ENCODE measurements at places on chromosomes 11 and 22.
A peak's percentile ranks its signal among the peaks of the same experiment; 100 is the strongest.

DNA sequence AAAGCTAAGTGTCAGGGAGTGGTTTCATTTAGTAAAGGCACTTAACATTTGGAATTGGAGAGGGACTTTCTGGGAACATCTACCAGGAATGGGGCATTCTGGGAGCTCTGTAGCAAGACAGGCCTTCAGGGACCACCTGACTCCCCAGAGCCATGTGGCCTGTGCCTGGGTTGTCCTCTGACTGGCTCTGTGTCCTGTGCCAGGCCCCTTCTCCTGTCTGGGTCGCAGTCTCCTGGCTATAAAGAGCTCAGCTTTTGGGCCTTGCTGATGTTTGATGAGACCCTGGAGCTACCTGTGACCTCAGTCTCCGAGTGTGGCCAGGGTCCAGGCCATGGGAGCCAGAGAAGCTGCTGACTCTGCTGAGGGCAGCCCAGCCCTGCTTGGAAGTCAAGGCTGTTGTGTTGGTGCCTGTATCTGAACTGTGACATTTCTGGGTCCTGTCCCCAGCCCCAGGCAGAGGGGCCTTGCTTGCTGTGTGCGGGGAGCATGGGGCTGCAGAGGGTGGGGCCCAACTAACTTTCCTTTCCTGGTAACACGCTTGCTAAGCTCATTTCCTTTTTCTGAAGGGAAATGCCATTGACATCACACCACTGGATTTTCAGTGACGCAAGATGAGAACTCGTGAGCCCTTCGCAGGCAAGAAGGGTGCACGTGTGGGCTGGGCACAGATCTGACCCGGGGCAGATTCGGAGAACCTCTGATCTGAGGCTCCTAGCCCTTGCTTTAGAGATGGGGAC, 41.3 kb downstream of the LRRC32 start:
- no peak for ATAC-seq

- no peak for ATAC-seq
Measured at GRCh38 chr11:12765428-12765827, 91.2 kb downstream of the TEAD1 start.

- ATAC-seq: no peak
Measured at GRCh38 chr22:37128555-37129281, 19.2 kb upstream of the TMPRSS6 start.

GRCh38 chr11:113457784-113458183, 17.4 kb downstream of the DRD2 start:
- no peak for ATAC-seq

DNA sequence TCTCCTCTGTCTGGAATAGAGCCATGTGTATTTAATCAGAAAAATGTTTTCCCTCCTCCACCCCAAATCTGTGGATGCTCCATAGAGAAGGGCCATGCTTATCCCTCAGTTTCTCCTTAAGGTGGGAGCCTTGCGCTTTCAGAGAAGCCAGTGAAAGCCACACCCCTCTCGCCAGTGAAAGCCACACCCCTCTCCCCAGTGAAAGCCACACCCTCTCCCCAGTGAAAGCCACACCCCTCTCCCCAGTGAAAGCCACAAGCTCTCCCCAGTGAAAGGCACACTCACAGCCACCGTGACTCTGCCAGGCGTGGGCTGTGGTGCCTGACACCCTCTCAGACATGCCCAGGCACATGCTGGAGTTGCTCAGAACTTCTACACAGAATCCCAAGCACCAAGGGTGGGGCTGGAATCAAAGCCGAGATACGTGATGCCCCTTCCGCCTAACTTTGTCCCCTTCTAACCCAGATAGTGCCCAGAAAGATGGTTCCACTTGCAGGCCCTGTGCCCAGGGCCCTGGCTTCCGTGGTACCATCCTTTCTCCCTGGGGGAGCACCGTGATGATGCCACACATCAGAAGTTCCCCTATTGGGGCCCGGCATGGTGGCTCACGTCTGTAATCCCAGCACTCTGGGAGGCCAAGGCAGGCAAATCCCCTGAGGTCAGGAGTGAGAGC, 16.5 kb upstream of the PRR5 start:
- peak; percentile 49 for ATAC-seq

DNA sequence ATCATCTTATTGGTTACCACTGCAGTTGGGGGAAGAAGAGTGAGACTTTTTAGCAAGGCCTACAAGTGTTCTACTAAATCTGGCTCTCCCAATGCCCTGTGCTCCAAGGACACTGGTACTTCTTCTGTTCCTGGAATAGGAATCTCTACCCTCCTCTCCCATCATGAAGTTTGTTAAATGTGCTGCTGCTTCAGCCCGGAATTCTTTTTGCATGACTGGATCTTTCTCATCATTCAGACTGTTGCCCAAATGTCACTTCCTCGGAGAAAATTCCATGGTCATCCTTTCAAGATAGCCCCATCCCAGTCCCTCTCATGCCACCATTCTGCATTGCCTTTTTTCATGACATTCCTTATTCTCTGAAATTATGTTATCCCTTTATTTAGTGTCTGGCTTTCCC, 400.8 kb downstream of the SOX6 start:
- ATAC-seq: no peak

GRCh38 chr11:124724979-124725718, 14.6 kb upstream of the NRGN start:
- no peak for ATAC-seq

- ATAC-seq: no peak
Measured at GRCh38 chr11:41720761-41721160, 261.3 kb upstream of the LRRC4C start.

GRCh38 chr22:43448048-43448447, 36.2 kb downstream of the MPPED1 start:
- ATAC-seq: no peak

GRCh38 chr22:37402184-37402506, 25.1 kb downstream of the ELFN2 start:
- ATAC-seq: no peak

- ATAC-seq: peak; percentile 89
Measured at GRCh38 chr11:127003260-127003981, 2.9 kb upstream of the KIRREL3 start.

DNA sequence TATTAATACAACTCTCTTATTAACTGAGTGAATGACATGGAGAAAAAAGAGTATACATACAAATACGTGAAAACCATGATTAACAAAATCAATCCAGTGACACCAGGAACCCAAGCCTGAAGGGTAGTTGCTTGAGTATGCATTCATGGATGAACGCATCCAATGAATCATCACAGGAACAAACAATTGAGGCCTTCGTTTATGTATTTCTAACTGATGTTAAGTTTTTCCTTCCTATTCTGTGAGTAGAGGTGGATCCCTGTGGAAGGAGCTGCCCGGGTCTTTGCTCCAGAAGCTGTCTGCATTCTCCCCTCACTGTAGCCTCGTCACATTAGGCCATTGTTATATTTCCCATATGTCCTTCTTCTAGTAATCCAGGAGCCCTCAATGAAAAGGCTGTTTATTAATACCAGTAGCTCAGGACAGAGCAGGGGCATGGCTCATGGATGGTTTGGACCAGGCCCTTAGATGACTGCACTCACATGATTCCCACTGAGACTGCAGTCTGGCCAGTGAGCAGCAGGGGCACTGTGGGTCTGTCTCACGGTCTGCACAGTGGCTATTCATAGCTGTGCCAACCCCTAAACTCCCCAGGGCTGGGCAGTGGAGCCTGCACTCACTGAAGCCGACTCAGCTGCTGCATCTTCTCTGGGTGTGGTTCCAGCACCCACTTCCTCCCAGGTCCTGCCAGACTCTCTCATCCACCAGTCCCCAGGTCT, 128.1 kb upstream of the TOP3B start:
- peak; percentile 100 for ATAC-seq

DNA sequence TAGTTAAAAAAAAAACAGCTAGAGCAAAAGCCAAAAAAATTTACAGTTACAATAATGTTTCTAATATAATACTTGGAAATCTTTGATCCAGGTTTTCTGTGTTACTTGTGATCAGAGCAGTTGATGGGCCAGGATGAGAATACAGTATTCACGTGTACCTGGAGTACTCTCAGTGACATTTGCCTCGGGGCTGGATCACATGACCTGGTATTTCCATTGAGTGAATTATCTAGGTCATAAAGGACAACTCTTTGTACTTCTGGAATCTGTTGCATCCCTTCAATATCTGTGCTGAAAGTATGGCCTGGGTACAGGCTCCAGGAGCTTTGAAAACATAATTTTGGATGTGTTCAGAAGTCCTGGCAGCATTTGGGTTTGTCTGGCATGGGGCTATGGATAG, 93.5 kb downstream of the GRAMD1B start:
- ATAC-seq: no peak

DNA sequence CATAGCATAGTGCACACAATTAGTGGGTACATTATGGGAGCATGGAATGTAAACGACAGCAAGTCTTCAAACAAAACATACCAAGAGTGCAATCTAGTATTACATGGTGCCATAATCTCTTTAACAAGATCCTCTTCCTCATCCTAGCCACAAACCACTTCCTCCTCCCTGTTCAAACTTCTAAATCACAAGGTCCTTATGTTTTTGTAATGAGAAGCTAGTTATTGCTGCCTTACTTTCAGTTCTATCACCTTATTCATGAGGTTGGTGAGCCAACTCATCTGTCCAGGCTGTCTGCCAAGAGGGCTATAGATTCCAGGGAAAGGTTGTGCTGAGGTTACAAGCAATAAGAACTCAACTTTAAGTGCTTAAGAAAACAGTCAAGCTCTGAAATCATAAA, 195.4 kb upstream of the ARHGAP20 start:
- ATAC-seq: peak; percentile 80

- peak; percentile 31 for ATAC-seq
Measured at GRCh38 chr11:27216270-27217149, 146.5 kb downstream of the CCDC34 start.

DNA sequence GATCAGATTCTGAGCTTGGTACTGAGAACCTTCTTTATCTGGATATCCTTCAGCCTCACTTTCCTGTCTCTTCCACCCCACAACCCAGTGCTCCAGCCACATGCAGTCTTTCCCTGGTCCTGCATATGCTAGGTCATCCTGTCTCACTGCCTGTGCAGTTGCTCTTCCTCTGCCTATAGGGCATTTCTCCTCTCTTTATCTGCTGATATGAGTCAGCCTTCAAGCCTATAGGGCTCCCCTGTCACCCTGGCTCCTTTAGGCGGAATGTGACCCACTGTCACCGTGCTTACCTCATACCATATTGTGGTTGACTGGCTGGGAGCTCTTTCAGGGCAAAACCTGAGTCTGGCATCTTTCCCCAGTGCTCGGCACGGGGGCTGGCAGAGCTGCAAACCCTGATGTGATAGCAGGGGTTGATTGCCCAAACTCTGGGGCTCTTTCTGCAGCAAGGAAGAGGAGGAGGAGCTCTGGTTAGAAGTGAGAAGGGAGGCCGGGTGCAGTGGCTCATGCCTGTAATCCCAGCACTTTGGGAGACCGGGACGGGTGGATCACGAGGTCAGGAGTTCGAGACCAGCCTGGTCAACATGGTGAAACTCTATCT, 26.3 kb downstream of the MEI1 start:
- no peak for ATAC-seq

GRCh38 chr11:64535811-64536210, 55.2 kb upstream of the SLC22A12 start:
- no peak for ATAC-seq

- peak; percentile 71 for ATAC-seq
Measured at GRCh38 chr22:39183991-39184585, 31.6 kb upstream of the CBX7 start.

- peak; percentile 77 for ATAC-seq
Measured at GRCh38 chr11:110069158-110069737, 23.9 kb upstream of the ZC3H12C start.

DNA sequence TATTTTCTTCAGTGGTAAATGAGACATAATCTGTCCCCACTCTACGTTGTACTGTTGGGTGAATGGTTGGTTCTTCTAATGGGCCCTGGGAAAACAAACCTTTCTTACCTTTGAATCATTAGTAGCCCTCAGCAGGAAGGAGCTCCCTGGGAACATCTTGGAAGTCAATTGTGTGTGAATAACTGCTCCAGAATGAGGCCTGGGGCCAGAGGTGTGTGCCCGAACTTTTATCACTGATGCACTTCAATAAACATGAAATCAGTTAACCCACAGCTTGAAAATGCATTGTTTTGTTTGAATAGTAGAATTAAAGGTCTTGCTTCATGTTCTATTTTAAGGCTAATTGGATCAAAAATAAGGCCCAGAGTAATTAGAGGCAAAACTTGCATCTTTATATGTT, 67.1 kb downstream of the NAV2 start:
- ATAC-seq: no peak

- ATAC-seq: peak; percentile 70
Measured at GRCh38 chr11:76701294-76702040, 30.9 kb upstream of the LRRC32 start.

Measured in SK-N-SH treated with all-trans-retinoic acid at 6 μM for 48 hours (cell line).